CD4-positive, alpha-beta T cell treated with Interleukin-17A for 1 hour (primary cell): ENCODE measurements at places on chromosomes 7 and 10.

DNA sequence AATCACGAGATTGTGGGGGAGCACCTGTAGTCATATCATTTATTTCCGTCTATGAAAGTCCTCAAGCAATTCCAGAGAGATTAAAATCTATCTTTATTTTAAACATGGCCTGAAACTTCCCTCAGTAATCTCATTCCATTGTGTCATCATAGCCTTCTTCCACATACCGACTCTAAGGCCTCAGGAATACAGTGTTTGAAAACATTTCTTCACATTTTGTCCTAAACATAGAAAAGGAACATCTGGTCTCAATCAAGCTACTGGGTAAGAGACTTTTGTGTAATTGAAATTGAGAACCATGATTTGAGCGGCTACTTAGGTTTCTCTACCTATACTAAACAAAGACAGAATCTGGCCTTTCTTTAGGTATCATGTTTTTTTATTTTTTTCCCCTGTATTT lies 78.0 kb upstream of the ELMO1 start:
- DNase-seq = no peak

- no peak for DNase-seq
Observed at GRCh38 chr7:137664846-137665245, 181.9 kb downstream of the DGKI start.

- DNase-seq = no peak
Observed at GRCh38 chr7:79854621-79855020, 280.0 kb upstream of the GNAI1 start.

- no peak for DNase-seq
Observed at GRCh38 chr7:36659172-36659516, 65.2 kb downstream of the AOAH start.

DNA sequence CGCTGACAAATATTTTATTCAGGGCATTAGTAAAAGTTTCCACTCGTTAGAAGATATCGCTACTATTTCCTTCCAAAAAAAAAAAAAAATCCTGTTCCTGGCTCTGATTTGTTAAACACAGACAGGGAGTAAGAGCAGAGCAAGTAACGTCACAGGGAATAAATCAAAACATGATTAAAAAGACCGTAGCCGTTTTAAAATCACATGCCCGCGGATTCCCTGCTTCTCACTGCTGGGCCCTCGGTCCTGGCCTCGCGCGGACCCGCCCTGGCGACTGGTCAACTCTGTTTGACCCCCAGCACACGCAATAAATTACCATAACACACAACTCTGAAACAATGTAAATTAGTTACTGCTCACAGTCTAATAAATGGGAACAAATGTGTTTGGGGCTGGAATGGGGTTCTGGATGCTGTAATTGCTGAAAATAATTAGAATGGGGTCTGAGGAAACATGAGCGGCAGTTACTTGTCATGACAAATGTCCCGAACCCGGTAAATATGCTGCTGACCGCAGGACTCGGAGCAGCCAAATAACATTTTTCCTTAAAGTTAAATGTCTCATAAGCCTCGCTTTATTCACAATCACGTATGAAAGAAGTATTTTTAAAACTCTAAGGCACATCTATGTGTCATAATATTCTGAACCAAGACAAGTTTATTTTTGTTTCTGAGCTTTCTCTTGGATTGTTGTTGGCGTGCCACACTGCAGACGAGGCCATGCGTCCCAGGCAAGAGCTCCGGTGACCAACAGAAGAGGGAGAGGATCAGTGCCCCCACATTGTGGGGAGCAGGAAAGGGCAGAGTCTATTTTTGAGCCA lies 17.9 kb downstream of the EBF3 start:
- no peak for DNase-seq

GRCh38 chr10:31645786-31646185 lies 282.8 kb downstream of the ARHGAP12 start:
- no peak for DNase-seq

GRCh38 chr10:63866075-63866746 lies 345.0 kb downstream of the REEP3 start:
- peak; percentile 40 for DNase-seq

DNA sequence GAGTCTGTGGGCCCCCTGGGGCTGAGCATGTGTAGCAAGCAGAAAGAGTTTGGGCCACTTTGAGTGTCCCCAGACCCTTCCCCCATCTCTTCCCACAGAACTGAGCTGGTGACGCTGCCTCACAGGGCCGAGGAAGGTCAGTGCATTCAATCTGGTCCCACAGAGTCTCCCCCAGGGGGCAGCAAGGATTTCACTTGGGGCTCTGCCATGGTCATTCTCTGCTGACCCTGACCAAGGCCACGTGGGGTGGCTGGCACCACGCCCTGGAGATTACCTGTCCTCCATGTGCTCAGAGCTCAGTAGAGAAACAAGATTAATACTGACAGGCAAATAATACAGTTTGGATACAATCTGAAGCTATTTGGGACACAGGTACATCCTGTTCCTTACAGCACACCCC lies 30.2 kb downstream of the ADRA2A start:
- no peak for DNase-seq

- DNase-seq = no peak
Observed at GRCh38 chr10:29387269-29387668, 98.4 kb downstream of the LYZL1 start.

DNA sequence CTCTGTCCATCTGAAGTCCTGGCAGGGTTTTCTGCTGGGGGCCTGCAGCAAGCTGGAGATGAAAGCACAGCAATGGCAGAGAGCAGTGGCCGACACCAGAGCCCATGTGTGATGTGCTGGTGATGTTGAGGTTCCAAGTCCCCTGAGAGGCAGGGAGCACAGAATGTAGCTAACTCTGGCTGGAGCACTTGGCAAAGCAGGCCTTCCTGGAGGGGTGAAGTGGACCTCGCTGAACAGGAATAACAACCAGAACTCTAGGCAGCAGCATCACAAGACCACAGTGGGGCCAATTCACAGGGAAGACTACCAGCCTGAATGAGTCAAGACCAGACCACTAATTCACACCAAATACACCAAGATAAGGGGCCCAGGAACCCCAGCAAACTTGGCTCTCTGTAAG lies 22.8 kb upstream of the MSMB start:
- DNase-seq = no peak

- no peak for DNase-seq
Observed at GRCh38 chr7:130907439-130907838, 173.4 kb upstream of the KLF14 start.

- no peak for DNase-seq
Observed at GRCh38 chr7:1466524-1467271, 7.4 kb upstream of the MICALL2 start.

DNA sequence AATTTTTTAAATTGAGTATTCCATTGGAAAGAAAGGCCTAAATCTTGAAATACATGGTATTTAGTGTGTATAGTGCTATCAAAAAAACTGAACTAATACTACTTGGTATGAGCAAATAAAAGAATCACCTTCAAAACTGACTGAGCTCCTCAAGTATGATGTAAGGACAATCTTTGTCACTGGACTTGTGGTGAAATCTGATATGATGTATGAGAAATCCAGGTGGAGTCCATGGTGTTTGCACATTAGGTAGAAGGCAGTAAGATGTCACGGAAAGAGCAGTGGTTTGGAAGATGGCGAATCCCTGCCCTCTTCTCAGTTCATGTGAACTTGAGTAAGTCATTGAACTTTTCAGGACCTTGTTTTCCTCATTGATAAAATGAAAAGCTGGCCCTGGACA lies 62.1 kb upstream of the COL1A2 start:
- no peak for DNase-seq

GRCh38 chr10:57979491-57979890 lies 288.2 kb downstream of the IPMK start:
- no peak for DNase-seq

DNA sequence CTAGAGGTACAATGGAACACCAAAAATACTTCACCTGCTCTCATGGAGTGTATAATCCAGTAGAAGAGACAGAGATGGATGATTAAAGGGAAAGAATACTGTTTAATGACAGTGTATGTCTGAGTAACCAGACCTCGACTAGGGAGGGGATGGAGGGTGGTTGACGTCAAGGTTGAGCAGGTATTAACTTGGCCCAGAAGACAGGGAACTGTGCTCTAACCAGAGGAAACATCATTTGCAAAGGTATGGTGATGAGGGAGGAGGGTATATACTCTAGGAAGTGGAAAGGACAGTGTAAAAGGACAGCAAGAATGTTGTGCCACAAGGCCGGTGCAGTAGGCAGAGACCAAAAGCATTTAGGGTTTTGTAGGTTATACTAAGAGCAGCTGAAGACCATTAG lies 2.9 kb downstream of the MIOS start:
- peak; percentile 9 for DNase-seq

GRCh38 chr7:36264123-36264801 lies 111.2 kb downstream of the EEPD1 start:
- DNase-seq = no peak

- DNase-seq = no peak
Observed at GRCh38 chr7:15821484-15822427, 135.3 kb upstream of the MEOX2 start.

DNA sequence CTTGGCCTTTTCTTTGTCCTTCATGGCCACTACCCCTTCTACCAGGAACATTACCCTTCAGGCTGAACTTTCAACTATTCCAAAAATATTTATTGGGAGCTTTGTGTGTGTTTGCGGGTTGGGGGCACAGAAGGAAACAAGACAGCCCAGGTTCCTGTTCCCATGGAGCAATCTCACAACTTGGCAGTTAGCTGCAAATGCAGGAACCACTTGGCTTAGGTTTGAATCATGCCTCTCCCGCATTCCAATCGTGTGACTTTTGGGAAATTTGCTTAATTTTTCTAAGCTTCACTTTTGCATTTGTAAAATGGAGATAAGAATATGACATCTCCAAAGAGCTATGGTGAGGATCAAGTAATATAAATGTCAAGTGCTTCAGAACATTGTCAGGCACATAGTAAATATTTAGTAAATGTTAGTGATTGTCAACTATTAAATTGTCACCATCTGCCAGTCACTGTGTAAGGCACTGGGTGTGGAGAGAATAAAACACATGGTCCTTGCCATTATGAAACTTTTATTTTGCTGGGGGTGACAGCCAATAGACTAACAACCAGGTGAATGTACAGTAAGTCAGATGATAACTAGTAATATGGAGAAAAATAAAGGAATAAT lies 277.1 kb downstream of the SNX13 start:
- no peak for DNase-seq

- peak; percentile 29 for DNase-seq
Observed at GRCh38 chr10:62755662-62756653, 48.6 kb upstream of the ADO start.

DNA sequence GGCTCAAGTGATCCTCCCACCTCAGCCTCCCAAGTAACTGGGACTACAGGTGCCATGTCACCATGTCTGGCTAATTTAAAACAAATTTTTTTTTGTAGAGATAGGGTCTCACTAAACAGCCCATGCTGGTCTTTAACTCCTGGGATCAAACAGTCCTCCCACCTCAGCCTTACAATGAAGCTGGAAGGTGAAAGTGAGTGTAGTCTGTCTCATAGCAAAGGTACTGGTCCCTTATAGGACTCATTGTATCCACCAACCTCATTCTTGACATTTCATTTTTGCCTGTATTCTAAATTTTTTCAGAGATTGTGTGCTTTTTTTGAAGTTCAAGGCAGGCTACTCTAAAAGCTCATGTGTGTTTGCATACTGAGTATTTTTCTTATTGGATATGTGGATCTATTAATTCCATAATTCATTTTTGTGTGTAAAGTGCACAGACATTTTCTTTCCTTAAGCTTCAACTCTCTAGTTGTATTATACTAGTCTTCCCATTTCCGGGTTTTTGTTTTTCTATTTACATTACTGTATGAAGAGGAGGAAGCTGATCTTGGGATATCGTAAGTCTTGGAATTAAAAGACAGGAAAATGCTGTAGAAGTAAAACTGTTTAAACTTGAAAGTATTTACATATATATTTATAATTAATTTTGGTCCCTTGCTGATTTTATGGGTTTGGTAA lies 13.3 kb downstream of the KMT2E start:
- DNase-seq = no peak

- no peak for DNase-seq
Observed at GRCh38 chr7:139739863-139740597, 37.8 kb downstream of the HIPK2 start.

DNA sequence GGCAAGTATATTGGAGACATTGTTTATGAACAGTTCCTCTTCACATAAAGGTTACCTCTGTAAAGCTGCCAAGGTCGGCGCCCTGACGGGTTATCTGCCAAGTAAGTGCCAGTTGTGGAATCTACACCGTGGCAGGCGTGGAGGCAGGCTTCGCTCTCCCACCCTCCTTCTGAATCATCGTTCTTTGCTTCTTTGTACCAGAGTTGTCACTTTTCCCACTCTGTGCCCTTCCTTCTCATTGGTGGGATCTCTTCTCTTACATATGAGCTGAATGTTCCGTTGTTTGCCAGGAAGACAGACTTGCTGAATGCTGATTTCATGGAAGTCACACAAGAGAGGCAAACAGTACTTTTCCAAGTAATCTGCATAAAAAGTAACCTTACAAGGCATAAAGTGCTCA lies 40.6 kb upstream of the PTPRZ1 start:
- DNase-seq = no peak

DNA sequence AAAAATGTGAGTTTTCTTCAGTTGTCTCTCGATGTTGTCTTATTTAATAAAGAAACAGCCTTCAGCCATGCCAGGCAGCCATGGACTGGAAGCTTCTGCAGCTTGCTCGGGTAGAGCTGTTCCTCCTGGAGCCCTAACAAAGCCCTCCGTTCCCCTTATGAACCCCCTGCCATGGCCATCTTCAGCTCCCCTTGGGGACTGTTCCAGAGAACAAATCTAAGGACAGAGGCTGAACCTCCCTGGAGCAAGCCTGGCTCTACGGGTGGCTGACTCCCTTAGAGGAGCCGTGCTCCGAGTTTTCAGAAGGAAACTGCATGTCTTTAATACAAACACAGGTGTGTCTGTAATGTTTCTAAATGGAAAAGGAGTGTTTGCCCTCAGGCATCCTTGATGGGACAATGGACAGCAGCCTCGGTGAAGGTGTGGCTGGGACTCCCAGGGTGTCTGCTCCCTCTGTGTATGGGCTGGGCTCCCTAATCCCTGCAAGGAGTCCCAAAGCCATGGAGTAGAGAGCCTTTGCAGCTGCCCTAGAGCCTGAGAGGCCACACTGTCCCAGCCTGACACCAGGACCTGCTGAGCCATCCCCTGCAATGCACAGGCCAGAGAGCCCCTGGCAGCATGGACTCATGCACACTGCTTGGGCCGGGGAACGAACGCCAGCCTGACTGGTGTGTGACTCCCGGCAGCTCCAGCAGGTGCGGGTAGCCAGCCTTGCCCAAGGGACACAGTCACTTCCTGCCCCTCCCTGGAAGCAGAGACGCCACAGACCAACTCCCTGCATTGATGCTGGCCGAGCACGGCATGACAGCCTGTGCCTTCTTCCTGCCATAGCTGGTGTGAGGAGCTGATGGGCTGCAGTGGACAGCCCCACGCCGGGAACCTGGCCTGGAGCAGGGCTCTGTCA lies 381.8 kb downstream of the TCERG1L start:
- no peak for DNase-seq

- no peak for DNase-seq
Observed at GRCh38 chr10:98463016-98463415, 16.3 kb upstream of the HPS1 start.

GRCh38 chr10:35152992-35153391 lies 26.3 kb downstream of the CREM start:
- DNase-seq = no peak
